Sigmoid colon (tissue), 7 donors: ENCODE measurements at places on chromosomes 12 and 14.

DNA sequence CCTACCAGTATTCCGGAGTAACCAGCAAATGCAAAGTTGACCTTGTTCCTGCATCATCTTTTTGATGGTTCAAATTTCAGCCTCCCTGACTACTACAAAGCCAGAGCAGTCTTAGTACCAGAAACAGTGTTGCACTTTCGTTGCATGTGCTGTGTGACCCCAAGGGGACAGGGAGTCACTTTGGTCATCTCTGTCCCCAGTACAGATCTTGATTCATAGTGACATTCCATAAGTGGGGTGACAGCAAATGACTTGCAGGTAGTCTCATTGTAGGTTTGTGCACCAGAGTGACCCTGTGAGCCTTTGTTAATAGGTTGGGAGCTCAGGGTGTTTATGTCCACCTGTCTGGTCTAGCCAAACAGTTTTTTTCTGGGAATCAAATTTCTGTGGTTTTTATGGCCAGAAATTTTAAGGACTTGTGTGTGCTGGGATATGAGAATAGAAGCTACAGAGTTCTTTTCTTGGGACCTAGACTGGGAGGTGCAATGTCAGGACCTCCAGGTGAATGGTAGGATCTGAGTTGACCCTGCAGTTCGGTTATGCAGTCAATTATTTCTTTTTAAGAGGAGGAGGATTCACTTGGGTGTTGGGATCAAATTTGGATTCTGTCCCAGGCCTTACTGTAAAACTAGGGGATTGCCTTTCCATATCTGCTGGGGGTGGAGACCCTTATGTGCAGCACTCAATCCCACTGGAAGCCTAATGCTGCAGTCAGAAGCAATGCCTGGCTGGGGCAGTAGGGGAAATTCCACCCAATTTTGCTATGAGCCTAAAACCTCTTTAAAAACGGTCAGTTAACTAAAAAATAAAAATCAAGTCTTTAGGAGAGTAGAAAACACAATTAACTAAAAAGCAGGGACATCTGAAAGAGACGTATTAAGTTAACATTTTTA, 10.1 kb downstream of the EIF5 start:
- no peak for DNase-seq

GRCh38 chr14:64947710-64948611, 5.4 kb upstream of the GPX2 start:
- no peak for DNase-seq

GRCh38 chr14:97888331-97888730, 1091.1 kb downstream of the VRK1 start:
- DNase-seq: no peak

DNA sequence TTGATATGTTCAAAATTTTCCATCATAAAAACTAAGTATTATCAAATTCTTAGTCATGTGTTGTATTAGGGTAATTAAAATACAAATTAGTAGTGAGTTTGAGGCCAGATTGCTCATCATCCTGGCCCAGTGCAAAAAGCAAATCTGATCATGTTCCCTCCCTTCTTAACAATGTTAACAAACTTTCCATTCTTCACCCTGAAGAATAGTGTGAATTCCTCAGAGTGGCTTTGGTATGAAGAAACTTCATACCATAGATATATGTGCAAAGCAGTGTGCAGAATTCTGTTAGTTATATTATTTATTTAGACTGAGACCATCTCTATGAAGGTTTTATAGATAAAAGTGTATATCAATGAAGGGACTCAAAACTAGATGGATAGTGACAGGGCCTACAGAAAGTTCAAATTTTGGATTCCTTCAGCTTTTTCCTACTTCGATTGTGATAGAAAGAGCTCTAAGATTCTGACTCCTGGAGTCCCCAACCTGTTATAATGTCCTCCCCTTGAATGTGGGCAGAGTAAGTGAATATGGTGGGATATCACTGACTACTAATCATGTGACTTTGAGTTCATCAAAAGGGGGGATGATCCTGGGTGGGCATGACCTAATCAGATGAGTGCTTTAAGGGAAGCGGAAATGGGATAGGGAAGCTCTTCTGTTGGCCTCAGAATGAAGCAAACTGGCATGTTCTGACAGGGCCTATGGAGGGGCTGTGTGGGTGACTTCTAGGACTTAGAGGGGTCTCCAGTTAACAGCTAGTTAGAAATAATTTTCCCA, 271.4 kb downstream of the BTG1 start:
- DNase-seq: no peak

GRCh38 chr12:65742018-65743010, 82.0 kb upstream of the HMGA2 start:
- DNase-seq: no peak

DNA sequence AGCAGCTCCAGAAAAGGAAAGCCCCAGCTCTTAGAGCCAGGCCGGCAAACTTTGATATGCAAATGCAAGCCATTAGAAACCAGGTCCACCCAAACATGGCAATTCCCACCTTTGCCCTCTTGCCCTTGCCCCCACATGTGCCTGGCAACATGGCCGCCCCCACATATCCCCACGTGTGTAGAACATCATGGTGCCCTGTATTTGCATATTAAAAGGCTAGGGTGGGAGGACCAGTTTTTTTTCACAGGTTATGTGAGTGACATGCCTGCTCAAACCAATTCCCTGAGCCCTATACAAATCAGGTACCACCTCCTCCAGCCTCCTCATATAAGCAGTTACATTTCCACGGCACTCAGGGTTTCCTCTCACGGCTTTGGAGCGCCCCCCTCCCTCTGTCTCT, 6.1 kb upstream of the ALDH1L2 start:
- DNase-seq: no peak

GRCh38 chr12:69240631-69240995, 1.2 kb downstream of the CPSF6 start:
- no peak for DNase-seq

DNA sequence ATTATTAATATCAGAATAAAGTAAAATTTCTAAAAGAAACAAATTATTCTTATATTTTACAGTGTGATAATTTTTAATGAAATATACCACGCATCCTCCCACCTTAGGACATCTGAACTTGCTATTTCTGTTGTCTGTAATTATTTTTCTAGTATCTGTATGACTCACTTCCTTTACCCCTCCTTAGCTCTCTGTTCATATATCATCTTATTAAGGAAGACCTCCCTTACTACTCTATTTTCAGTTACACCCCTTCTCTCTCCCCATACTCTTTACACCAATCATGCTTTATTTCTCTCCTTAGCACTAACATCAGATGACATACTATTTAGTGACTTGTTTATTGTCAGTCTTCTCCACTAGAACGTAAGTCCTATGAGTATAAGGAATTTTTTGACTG, 34.2 kb upstream of the C12orf50 start:
- no peak for DNase-seq

- no peak for DNase-seq
Observed at GRCh38 chr12:116882742-116883141, 1.5 kb upstream of the HRK start.

GRCh38 chr14:101707068-101707842, 54.3 kb upstream of the PPP2R5C start:
- no peak for DNase-seq

DNA sequence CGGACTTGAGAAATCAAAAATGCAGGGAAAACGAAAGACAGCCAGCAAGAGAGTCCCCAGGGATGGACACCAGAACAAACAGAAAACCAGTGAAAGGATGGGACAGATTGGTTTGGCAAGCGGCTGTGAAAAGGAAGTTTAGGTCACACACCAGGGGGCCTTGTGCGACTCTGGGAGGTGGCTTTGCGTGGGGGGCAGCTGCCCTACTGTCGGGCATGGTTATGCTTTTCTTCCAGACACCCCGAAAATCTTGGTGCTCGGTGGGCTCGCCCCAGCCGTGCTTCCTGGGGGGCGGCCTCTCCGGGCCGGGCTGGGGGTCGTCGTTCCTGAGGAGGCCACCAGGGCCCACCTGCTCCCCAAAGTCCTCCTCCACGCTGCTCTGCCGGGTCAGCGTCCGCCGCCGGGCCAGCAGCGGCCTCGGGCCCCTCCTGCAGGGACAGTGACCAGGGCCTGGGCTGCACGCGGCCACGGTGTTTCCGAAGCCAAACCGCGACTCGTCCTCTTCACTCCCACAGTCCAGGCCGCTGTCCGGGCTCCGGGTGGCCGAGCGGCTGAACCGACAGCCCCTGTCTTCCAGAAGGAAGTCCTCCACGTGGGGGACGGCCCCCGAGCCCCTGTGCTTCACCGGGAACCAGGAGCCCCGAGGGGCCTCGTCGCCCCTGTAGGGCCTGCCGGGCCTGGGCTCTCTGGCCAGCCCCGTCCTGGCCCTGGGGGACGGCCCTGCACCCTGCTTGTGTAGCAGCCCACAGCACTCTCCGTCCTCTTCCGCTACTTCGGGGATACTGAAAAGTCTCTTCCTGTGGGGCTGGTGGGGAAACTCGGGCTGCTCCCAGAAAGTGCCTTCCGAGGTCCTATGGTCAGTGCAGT, 86.5 kb downstream of the PIWIL1 start:
- no peak for DNase-seq

DNA sequence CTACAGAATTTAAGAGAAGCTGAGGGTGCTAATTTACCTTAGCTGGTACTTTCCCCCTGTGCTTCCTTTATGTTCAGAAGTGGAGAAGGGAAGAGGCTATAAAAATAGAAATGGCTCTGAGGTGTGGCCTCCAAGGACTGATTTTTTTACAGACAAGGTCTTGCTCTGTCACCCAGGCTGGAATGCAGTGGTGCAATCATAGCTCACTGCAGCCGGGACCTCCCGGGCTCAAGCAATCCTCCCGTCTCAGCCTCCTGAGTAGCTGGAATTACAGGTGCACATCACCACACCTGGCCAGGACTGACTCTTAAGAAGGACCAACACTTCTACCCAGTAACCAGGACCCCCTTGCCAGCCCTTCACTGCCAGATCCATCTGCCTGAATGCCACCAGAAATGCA, 23.9 kb upstream of the NAP1L1 start:
- DNase-seq: no peak

GRCh38 chr12:126404293-126404881, 1339.2 kb downstream of the AACS start:
- no peak for DNase-seq

GRCh38 chr12:2431810-2432209, 363.0 kb upstream of the FKBP4 start:
- DNase-seq: peak; percentile 88

GRCh38 chr14:68628605-68629310, 164.1 kb downstream of the ZFP36L1 start:
- DNase-seq: no peak

DNA sequence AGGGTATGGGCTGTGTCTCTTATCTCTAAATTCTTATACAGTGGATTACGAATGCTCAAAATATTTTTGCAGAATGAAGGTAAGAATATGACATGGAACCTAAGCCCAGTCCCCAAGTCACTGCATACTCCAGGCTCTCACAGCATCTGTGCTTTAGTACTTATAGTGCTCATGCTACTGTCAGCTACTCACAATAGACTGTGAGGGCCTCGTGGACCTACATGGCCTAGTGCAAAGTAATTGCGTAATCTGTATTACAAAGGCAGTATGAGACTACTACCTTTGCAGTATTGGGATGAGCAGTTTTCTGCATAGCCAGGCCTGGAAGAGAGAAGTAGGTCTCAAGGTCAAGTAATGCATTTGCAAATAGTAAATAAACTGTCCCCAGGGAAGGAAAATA, 27.9 kb downstream of the VWF start:
- no peak for DNase-seq

DNA sequence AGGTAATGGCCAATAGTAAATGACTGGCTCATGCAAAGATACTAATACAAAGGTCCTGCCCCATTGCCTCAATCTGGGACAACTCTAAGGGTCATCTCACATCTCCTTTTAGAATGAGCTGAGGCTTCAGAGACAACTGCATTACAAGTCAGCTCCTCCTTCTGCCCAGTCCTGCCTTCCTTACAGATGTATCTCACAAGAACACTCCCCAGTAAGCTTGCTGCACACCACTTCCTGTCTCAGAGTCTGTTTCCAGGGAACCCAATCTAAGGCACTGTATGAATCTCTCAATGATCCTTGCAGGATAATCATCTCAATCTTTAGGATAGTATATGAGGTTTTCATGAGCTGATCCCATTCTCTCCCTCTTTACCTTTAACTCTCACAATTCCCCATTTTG, 57.8 kb upstream of the ZDHHC17 start:
- no peak for DNase-seq

GRCh38 chr12:10562306-10562933, 51.0 kb downstream of the MAGOHB start:
- no peak for DNase-seq

DNA sequence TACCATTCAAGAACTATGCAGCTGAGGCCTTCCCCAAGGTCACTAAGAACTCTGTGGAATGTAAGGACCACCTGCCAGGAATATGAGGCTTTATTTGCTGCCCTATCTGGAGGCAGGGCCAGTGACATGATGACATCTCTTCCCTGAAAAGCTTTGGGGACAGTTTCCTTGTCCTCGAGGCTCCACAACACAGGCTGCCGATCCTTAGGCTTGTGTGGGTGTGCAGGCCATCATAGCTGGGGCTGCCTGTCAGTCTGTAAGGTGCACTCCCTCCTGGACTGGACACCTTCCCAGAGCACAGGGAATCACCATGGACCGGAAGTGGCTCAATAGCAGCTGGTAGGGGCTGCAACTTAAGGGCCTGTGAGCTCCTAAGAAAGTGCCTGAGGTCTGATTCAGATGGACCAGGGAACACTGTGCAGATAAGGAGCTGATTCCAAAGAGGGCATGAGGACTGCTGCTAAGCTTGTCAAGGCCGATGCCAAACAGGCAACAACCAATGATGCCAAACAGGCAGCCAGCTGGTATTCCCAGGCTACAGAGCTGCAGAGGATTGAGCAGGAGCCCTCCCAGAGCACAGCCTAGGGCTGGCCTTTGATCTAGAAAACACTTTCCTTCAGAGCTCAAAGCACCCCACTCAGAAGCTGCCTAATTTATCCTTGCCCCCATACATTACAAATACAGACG, 84.3 kb downstream of the CRACR2A start:
- no peak for DNase-seq

- DNase-seq: no peak
Observed at GRCh38 chr12:89075880-89076540, 276.3 kb downstream of the DUSP6 start.

GRCh38 chr14:34650786-34651584, 21.0 kb upstream of the SNX6 start:
- no peak for DNase-seq

GRCh38 chr12:54337280-54337842, 12.4 kb downstream of the COPZ1 start:
- DNase-seq: no peak

DNA sequence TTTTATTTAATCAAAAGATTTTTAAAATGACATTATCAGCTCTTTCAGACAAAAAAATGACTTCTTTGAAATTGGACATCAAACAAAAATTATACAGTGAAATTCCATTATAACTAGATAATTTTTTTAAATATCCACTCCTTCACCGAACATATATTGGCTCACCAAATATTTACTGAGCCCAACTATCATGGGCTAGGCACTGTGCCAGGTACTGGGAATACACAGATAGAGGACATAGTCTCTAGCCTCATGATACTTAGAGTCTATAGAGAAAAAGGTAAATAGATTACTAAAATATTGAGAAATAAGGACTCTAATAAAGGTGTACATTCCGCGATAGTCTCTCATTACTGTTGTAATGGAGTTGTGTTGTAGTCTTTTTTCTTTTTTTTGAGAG, 219.9 kb downstream of the SEC23A start:
- no peak for DNase-seq
